CD4-positive, alpha-beta T cell treated with Interleukin-17A for 4 hours (primary cell): ENCODE measurements at places on chromosomes 3 and 15.

GRCh38 chr15:93102211-93102610 lies 13.2 kb upstream of the RGMA start:
- DNase-seq, result no peak

- DNase-seq, result no peak
These were observed 455.8 kb downstream of the GABRG3 start for GRCh38 chr15:27426805-27427204.

DNA sequence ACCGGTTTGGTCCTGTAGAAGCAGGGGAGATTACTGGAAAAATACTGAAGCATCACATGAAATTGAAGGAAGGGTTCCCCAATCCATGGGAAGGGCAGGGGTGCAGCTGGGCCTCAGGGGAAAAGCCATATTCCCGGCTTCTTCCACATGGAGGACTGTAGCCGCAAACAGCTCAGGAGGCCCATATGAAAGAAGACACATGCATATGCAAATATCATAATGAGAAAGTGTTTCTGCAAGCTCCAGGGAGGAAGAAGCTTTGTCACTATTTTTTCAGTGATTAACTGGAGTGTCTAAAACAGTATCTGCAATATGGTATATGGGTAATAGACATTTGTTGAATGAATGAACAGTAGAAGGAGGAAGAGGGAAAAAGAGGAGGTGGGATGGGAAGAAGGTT lies 19.1 kb downstream of the DPH3 start:
- no peak for DNase-seq

- no peak for DNase-seq
These were observed 23.1 kb downstream of the SLC30A4 start for GRCh38 chr15:45499426-45499825.

DNA sequence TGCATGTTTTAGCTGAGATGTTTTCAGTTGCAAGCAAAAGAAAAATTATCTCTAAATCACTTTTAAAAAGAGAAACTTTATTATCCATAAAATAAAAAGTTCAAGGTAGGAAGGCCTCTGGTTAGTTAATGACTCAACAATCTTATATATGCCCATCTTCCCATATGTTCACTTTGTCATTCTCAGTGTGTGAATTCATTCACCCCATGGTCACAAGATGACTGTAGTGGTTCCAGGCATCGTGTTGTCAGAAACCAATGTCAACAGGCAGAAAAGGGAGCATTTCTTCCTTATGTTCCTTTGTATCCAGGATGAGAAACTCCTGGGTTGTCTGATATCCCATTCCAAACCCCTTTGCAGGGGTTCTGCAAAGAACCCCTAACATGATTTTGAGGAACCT lies 119.9 kb upstream of the RAP2B start:
- DNase-seq, result no peak

DNA sequence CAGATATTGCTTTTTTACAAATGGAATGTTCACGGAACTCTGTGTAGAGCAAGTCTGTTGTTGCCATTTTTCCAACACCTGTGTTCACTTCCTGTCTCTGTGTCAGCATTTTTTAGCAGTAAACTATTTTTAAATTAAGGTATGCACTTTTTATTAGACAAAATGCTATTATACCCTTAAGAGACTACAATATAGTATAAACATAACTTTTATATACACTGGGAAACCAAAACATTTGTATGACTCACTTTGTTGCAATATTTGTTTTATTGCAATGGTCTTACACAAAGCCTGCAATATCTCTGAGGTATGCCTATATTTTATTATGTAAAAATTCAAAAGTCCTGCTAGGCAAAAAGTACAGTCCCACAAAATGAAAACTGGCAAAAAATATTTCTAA lies 39.8 kb upstream of the FGF7 start:
- no peak for DNase-seq

- no peak for DNase-seq
These were observed 31.0 kb downstream of the MITF start for GRCh38 chr3:69770219-69770618.

DNA sequence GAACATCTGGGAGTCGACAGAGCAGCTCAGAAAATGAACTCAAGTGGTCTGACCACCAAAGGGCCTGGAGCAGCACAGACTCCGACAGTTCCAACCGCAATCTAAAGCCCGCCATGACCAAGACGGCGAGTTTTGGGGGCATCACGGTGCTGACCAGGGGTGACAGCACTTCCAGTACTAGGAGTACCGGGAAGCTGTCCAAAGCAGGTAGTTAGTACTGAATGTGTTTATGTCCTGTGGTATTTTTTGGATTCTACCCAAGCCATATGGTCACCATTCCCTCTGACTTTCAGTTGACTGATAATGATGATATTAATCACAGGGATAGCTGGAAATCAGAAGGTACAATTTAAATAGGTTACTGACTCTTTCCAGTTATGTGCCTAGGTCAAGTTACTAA lies 82.3 kb downstream of the ARPP21 start:
- no peak for DNase-seq

DNA sequence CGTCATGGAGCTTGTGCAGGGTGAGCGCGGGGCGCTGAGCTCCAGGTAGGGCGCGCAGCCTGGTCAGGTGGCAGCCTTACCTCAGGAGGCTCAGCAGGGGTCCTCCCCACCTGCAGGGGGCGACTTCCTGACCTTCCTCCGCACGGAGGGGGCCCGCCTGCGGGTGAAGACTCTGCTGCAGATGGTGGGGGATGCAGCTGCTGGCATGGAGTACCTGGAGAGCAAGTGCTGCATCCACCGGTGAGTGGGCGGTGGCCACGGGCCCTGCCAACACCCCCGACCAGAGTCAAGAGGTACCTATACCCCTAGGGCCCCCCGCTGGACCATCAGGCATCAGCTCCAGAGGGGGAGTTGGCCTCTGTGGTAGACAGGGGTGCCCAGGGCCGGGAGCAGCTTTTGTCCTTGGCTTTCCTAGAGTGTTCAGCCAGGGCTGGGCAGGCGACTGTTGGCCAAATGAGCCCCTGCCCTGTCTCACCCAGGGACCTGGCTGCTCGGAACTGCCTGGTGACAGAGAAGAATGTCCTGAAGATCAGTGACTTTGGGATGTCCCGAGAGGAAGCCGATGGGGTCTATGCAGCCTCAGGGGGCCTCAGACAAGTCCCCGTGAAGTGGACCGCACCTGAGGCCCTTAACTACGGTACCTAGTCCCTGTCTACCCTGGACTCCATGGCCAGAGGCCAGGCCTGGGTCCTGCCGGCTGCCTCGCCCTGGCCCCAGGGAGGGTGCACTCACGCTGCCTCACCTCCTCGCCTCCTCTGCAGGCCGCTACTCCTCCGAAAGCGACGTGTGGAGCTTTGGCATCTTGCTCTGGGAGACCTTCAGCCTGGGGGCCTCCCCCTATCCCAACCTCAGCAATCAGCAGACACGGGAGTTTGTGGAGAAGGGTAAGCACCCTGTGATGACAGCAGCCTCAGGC lies 9.1 kb downstream of the FES start:
- DNase-seq, result no peak

DNA sequence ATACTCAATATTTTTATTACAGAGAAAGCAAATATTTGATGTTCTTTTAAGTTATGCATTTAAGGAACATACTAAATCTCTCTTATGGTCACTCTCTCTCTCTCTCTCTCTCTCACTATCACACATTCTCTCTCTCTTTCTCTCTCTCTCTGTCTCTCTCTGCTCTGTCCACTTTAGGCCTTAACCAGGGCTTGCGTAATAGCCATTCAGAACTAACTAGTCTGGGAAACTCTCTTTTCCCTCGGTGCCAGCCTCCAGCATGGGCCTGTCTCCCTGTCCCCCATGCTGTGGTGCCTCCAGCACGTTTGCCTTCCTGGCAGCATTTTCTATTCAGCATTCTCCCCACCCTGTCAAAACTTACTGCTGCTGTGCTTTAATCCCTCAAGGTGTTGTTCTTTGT lies 389.7 kb downstream of the ROBO1 start:
- no peak for DNase-seq

DNA sequence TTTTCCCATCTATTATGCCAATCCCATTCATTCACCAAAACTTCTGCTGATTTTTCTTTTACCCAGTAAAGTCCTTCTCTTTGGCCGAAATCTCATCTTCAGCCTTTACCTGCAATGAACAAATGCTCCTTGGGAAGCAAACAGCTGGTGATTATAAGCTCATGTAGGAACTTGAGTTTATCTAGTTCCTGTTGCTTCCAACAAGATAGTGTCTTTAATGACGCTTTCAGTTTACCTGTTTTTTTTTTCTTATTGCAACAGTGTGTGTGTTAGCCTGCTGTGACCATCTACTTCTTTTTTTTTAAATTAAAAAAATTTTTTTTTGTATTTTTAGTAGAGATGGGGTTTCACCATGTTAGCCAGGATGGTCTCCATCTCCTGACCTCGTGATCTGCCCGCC lies 156.0 kb downstream of the CD47 start:
- DNase-seq, result no peak

- DNase-seq, result no peak
These were observed 21.2 kb downstream of the GABRA5 start for GRCh38 chr15:26887926-26888666.
